ENCODE measurements at places on chromosomes 13 and 19.

DNA sequence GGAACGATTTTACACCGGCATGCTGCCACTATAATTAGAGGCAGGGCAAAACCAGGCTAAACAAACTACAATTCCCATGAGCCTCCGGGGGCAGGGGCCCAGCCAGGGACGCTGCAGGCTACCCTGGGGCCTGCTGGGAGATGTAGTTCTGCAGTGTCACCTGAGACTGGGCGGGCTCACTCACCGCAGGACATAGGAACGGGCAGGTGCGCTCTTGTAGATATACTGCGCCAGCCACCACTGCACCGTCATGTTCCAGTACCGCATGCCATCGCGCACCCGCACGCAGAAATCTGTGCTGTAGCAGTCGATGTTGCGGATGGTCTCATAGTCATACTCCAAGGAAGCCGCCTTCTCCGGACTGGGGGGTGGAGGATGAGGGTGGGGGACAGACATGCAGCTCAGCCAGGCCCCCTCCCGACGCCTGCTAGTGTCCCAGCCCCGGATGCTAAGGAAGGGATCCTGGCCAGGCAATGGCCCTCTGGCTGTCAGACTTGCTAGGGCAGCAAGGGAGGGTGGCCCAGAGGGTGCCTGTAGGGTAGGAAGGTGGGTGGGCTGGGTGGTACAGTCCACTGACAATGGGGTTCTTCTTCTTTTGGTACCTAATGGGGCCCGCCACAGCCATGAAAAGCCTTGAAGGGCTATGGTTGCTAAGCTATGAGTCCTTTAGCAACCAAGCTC, 5.8 kb upstream of the TMC4 start:
- DNase-seq, result peak; percentile 13

DNA sequence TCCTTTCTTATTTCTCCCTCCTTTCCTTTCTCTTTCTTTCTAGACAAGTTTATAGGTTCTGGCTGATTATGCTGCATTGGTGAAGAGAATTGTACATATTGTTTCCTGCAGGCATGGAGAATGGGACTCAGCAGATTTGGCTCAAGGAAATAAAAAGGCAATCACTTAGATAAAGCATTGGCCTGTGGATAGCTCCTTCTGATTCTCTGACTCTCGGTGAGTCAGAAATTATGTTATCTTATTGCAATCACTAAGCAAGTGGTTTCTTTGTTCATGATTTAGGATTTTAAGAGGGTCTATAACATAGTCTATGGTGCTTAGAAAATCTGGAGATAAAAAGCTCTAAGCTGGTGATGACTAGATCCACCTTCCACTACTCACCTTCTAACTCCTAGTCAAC, 54.0 kb upstream of the POSTN start:
- no peak for DNase-seq

GRCh38 chr13:42114912-42115311, 66.5 kb downstream of the DGKH start:
- no peak for DNase-seq

DNA sequence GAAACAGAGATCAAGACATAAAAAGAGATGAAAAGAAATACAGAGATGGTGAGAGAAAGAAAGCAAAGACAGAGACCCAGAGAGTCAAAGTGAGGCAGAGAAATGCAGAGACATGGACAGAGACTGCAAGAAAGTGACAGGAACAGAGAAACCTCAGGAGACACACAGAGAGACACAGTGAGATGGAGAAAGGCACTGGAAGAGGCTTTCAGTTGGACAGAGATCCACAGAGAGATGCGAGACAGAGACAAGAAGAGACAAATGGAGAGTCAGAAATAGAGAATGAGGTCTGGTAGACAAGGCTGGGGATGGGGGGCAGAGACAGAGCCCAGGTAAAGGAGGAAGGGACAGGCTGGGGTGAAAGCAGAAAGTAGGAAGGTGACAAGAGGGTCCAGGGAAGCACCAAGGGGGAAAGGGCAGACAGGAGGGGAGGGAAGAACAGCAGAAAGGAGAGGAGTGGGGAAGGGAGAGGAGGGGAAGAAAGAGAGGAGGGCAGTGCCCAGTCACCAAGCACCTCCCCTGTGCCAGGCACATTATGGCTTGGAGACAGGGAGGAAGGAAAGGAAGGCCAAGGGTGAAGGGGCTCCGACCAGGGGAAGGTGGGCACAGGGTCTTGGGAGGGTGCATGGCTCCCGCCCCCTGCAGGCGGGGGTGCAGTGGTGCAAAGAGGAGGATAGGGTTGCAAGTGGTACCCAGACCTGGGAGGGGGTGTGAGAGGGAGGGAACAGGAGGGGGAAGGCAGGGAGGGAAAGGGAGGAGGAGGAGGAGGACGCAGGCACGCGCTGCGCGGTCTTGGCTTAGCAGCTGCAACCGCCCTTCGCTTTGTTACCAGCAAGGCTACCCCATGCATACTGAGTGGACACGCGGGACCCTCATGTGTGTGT, 38.4 kb downstream of the DEDD2 start:
- peak; percentile 27 for DNase-seq

GRCh38 chr13:109787135-109787954, 962 bp upstream of the IRS2 start:
- peak; percentile 75 for DNase-seq

GRCh38 chr13:59906413-59907049, 257.2 kb downstream of the DIAPH3 start:
- DNase-seq, result peak; percentile 24

DNA sequence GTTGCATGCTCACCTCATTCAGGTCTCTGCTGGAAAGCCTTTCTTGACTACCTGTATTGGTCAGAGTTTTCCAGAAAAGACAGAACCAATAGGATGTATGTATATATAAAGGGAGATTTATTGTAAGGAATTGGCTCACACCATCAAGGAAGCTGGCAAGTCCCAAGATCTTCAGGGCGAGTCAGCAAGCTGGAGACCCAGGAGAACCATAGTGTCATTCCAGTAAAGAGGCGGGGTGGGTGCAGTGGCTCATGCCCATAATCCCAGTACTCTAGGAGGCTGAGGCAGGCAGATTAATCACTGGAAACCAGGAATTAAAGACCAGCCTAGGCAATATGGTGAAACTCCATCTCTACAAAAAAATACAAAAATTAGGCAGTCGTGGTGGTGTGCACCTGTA, 30.4 kb upstream of the FARP1 start:
- no peak for DNase-seq

DNA sequence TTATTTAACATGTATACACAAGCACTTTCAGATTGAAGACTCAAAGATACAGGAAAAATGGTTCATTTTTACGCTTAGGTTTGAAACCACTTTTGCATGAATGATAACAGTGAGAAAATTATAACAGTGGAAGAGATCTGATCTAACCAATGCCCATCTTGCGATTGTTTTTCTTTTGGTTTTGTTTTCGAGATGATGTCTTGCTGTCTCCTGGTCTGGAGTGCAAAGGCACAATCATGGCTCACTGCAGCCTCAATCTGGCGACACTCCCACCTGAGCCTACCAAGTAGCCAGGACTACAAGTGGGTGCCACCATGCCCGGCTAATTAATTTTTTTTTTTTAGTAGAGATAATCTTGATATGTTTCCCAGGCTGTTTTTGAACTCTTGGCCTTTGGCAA, 10.2 kb upstream of the EID2 start:
- DNase-seq, result no peak

GRCh38 chr13:24074678-24075077, 85.8 kb upstream of the SPATA13 start:
- DNase-seq, result no peak

Data from NCI-H1092 treated with DMSO at 0.1 percent for 48 hours (cell line).